ENCODE measurements at places on chromosomes 1 and 21.

- no peak for DNase-seq
These were observed 27.4 kb downstream of the LRRC3 start for GRCh38 chr21:44482581-44483287.

DNA sequence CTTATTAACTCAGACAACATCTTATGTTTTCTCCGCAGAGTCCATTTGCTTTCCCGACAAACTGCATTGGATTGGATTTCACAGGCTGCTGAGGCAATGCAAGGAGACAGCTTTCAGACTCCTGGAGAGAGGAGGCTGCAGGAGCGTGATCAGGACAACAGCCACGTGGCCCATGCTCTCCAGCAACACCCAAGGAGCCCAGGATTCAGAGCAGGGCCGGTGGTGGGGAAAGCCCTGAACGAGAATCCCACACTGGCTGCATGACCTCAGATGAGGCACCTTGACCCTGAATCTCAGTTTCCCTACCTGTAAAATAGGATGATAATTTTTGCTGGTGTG, 78.3 kb upstream of the NFASC start:
- DNase-seq = no peak

DNA sequence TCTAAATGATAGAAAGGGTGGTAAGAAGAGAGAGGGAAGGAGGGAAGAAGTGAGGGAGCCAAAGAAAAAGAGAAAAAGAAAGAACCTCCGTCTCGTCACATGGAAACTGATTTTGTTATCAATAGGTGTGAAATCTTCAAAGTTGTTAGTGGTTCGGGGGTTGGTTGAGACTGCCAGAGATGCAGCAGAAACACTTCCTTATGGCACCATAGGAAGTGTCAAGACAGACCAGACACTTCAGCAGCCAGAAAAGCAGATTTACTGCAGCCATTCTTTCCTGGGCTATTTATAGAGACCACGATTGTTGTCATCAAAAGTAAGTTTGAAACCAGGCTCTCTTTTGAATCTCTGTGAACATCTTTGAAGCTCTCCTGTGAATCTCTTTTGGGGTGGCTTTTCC, 150.5 kb downstream of the PLPPR5 start:
- DNase-seq = no peak

DNA sequence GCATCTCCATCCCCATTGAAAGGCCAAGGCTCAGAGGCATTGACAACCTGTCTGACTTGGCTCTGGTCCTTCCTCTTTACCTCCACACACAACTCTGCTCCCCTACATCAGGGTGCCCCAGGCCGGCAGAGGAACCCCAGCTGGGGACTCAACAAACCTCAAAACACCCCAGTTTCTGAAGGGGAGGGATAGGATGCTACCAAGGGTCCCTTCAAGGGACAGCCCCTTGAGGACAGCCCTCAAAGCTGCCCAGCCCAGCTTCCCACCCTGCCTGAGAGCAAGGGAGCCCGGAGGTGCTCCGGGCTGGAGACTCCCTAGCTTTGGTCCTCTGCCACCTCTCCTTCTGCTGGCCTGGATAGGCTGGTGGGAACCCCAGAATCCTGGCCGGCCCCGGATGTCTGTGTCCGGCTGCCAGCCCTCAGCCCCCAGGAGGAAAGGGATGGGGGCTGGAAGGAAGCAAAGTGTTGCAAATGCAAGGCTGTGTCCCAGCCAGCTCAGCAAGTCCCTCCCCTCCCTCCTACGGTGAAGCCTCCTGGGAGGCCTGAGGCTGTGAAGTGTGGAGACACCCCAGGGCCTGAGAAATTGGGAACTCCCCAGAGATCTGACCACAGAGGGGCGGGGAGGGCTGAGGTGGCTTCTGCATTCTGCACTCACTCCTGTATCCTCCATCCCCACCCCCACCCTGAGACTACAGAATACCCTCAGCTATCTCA, 1.1 kb upstream of the MARCKSL1 start:
- DNase-seq = peak; percentile 76

DNA sequence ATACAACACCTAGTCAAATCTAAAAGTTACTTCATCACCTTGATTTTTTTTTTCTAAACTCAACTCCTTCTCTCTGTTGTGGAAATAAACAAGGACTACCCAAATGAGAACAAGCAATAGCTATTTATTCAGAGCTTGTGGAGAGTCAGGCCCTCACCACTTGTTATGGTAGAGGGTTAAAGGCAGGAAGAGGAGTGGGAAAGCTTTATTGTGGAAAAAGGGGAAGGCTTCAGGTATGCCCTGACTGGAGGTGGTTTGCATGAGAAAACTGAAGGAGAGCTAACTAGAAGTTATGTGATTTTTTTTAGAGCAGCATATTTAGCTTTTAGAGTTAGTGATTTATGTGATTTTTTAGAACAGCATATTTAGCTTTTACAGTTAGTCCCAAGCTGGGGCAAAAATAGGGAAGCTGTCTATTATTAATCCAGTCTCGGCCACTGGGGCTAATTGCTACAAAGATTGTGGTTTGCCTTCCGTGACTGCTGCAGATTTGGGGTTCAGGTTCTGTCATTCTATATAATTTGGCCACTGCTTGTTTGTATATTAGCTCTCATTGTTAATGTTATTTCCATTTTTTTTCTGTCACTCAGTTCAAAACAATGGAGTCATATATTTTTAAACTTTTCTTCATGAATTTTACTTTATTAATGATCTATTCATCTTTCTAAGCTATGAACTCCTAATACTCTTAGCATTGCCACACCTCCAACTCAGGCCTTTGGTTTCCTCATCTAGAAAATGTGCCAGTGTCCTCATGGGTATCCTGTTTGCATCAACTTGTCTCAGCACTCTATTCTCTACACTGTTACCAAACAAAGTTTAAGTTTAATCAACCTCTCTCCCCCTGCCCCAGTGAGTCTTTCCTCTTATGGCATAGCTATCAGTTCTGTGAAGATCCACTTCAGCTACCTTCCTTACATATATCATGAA, 713.0 kb downstream of the BRINP3 start:
- DNase-seq = no peak

- DNase-seq = no peak
These were observed 170.7 kb upstream of the POU3F1 start for GRCh38 chr1:38217316-38217715.

DNA sequence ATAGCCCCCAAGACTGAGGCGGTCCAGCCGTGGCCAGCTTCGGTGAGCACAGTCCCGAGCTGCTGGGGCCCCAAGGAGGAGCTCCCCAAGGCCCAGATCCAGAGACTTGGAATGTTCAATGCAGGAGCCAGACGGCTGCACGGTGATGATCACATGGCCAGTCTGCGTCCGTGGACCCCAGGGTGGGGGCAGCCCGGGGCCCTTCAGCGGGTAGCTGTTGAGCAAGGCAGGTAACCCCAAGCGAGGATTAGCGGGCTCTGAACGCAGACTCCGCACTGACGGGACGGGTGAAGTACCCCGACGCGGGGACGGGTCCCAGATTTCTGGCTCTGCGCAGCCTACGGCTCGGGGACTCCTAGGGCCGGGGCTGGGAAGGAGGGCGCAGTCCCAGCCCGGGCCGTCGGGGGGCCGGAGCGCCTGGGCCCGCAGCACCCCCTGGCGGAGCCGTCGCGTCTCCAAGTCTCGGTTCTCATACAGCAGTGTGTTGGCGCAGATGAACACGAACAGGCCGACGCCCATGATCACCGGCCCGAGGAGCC, 2.7 kb downstream of the TMEM200B start:
- peak; percentile 81 for DNase-seq

DNA sequence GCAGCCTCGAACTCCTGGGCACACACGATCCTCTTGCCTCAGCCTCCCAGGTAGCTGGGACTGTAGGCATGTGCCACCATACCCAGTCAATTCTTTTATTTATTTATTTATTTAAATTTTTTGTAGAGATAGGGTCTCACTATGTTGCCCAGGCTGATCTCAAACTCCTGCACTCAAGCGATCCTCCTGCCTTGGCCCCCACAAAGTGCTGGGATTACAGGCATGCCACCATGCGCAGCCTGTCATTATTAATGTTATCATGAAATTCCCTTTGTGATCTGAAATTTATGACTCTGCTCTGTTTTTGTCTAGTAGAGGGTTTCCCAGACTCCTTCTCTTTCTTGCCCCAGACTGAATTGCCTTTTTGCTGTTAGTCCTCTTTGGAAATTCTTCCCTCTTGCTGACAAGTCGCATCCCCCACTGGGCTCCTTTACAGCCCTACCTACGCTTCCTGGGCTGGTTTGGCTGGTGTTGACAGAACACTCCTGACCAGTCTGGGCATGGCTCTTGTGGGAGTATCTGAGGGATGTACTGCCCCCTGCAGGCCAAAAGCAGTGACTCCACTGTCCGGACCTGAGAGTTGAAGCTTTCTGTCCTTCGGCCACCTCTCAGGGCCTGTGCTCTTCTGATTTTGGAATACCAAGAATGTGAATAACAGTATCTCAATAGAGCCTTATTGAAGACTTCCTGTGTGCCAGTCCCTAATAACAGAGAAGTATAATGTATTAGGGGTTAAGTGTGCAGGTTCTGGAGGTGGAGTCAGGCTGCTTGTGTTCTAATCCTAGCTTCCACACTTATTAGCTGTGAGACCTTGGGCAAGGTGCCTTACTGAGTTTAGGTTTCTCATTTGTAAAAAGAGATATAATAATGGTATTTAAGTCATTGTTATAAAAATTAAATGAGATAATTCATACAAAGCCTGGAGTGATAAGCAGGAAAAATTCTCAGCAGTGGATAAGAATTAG, 28.2 kb downstream of the TCEANC2 start:
- peak; percentile 52 for DNase-seq

DNA sequence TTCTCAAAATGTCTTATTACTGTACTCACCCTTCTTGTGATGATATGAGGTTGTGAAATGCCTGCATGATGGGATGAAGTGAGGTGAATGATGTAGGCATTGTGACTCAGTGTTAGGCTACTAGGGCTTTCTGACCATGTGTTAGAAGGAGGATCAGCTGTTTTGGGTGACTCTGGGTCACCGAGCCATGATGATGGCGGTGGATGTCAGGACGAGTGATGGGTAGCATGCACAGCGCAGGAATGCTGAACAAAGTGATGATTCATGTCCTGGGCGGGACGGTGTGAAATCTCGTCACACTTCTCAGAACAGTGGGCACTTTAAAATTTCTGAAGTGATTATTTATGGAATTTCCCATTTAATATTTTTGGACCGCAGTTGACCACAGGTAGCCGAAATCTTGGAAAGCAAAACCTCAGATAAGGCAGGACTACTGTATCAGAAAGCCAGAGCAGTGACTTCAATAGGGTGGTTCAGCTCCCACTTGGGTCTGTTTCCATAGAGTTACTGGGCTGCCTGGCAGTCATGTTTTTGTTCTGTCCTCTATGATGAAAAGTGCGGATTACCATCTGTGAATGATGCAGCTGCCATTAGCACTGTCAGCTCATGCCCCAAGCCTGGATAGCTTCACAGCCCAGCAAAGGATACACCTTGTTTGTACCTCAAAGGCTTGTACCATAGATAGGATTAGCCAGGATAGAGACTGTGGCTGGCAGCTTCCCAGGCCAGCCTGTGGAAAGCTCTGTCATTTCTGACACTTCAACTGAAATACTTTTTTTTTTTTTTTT, 26.6 kb downstream of the IL6R start:
- no peak for DNase-seq

- DNase-seq = peak; percentile 2
These were observed 823 bp downstream of the ENAH start for GRCh38 chr1:225651872-225652728.

GRCh38 chr1:6299557-6300165, 38.8 kb upstream of the GPR153 start:
- DNase-seq = no peak

DNA sequence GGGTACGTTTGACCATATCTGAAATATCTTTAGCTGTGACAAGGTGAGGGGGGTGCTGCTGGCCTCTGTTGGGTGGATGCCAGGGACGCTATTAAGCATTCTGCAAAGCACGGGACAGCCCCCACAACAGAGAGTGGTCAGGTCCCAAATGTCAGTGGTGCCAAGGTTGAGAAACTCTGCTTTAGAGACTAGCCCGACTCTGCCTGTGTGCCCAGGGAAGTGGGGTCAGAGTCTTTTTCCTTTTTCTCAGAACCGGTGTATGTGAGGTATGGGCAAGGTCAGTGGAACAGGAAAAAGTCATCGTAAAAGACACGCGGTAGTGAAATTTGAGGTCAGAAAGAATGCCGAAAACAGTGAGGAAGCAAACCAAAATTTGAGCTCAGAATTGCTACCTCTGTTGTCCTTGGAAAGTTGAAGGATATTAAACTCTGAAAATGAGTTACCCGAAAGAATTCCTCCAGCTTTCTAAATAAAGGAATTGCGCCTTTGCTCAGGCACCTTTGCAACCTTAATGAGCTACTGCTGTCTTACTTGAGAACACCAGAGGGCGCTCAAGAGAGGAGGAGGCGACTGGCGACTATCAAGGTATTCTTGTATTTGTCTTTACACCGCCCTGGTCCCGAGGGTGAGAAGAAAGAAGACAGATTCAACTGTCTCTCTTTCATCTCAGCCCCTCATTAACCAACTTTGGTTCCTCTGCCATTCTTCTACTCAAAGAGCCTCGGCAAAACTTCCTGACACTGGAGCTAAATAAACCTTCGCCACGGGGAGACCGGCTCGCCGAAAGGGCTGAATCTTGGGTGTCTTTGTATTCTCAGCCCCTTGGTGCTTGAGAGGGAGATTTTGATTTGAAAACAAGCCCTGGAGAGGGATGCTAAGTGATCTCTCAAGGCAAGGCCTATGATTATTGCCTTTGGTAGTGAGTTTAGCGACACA, 85.4 kb upstream of the OLIG2 start:
- peak; percentile 17 for DNase-seq

DNA sequence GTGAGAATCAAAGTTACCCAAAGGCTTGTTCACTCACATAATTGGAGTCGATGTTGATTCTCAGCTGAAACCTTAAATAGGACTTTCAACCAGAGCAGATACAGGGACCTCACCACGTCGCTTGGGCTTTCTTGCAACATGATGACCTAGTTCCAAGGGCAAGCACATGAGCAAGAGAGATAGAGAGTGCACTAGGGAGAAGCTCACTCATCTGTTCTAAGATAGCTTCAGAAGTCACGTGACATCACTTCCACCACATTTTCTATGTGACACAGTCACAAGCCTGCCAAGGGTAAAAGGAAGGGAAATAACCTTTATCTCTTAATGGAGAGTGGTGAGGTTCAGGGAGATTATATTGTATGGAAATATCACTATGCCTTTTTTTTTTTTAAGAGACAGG, 470.1 kb upstream of the PLXNA2 start:
- DNase-seq = no peak

- DNase-seq = no peak
These were observed 6.7 kb upstream of the MYOM3 start for GRCh38 chr1:24118410-24119242.

DNA sequence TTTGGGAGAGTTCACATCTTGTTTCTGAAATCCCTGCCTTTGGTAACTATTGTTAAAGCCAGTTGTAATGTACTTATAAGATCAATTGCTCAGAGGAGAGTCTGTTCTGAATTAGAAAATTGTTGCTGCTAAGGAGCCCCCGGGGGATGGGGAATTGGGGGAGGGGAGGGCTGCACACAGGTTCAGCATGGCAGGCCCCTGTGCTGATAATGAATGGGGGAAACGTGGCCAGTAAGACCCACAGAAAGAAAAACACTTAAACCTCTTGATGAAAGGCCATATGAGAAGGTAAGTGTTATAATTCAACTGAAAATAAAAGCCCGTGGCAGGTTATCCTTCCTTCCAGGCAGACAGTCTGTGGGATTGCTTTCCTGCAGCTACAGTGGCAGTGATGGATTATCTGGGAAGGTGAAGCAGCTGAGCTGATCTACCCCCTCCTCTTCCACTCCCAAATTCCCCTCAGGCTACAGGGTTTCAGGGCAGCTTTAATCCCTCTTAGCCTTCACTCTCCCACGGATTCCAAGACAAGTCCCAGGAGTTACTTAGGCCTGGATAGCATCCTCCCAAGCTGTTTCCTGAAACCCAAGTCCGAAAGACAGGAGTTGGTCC, 398.8 kb downstream of the TBX15 start:
- no peak for DNase-seq

- peak; percentile 73 for DNase-seq
These were observed 4.4 kb upstream of the LGR6 start for GRCh38 chr1:202189001-202189790.

- no peak for DNase-seq
These were observed 27.9 kb downstream of the WDR64 start for GRCh38 chr1:241679961-241680360.
